Activated CD4-positive, alpha-beta T cell treated with anti-CD3 and anti-CD28 coated beads, Interleukin-2, amount 50 U/mL, for 16 hours (primary cell): ENCODE measurements at places on chromosomes 1 and 21.

DNA sequence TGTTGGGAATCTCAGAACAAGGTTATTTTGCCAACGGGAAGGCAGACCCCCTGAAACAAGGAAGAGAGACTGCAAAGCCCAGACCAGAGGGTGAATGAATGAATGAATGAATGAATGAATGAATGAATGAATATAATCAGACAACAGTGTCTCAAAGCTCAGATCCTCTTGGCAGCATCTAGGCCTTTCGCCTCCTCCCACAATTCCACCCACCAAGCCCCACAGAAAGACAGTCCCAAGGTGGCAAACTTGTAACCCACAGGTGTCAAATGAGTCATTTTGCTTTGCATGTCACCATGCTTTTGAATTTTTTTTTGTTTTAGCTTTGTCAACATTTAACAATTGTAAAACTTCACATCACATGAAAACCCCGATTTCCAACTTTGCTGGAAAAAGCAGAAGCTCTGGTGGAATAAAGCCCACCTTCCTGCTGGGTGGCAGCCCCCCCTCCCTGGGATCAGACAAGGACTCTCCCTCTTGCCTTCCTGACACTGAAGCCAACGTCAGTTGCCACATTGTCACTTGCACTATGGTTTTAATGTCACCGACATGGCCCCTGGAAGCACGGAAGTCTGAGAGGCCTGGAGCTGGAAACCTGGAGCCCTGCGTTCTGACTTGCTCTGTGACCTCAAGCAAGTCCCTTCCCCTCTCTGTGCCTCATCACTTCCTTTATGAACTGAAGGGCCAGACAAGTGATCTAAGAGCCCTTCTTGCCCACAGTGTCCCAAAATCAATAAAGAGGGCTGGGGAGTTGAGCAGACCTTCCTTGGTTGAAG is 134.6 kb upstream of the RUNX3 start:
- peak; percentile 55 for DNase-seq

DNA sequence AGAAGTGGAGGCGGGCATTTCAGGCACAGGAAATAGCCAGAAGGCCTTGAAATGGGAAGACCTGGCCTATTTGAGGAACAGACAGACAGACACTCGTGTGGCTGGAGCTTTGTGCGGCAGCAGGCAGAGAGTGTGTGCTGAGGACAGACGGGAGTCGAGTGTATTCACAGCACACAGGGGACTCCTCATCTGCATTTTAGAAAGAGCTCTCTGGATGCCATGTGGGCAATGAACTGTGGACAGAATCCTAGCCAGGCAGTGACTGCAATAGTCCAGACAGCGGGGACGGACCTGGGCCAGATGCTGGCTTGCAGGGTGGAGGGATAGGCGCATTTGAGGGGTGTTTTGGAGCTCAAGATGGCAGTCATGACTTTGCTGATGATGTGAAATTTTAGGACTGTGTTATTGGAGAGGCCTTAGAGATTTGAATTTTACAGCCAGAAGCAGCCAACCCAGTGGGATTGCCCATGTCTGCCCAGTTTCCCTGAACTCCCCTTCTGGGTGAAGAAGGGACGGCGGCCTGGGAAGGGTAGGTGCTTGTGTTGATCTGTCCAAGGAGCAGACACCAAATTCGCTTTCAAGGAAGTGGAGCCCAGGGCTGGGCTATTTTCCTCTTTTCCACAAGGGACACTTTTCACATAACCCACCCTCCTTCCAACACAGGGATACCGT is 43.7 kb downstream of the CHAF1B start:
- no peak for DNase-seq

DNA sequence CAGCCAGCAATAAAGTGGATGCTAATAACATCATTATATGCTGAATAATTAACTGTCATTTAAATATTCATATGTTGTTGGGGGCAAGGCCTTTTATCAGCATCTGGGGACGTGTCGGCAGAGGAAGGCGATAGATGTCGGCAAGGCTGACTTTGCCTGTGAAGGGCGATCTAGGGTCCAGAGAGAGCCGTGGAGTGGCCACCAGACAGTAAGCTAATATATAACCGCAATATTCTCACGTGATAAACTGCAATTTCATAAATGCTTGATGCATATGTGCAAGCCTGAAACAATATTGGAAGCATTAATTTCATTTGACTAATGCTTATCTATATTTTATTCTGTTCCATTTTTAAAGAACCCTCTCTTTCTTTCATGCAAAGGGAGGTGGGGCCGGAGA is 141.0 kb upstream of the POU3F1 start:
- DNase-seq: no peak

DNA sequence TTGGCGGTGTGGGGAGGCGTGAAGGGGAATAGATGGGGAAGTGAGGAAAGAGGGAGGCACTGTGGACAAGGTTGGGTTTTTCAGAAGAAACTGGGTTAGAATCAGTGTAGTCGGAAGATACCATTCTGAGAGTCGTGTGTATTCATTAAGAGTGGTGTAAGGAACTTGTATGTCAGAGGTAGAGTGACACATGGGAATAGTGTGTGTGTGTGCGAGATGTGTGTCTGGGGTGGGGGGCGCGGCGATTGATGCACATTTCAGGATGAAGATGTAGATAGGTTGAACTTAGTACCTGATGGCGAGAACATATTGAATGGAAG is 878 bp downstream of the SMG7 start:
- no peak for DNase-seq

GRCh38 chr1:23745515-23745914 is 2.2 kb downstream of the ELOA start:
- DNase-seq: peak; percentile 61

DNA sequence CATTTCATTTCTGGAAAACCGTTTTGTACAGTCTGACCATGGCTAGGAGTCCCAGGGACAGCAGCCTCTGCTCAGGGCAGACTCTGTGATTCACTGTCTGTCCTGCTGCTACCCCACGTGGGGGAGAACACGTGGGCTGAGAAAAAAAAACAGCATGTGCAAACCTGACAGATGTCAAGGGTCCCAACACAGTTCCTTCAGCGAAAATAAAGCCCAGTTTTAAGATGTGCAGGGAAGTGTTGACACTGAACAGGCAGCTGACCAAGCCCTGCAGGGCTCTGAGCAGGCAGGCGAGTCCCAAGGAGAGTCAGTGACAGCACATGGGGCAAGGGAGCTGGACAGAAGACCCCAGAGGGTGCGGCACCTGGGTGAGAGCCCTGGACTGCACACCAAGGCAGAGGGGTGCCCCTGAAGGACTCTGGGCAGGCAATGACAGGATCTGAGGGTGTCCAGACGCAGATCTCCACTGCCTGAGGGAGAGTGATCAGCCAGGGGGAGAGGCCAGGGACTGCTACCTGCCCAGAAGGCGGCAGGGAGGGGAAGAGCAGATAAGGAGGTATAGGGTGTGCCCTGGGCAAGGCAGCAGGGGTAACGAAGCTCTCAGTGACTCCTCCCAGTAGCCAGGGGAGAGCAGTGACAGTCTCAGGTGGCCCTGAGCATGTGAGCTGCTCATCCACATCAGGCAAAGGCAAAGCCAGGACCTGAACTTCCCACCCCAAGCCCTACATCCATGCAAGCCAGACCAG is 5.1 kb upstream of the SPATC1L start:
- DNase-seq: no peak

GRCh38 chr1:180947499-180947885 is 34.8 kb downstream of the KIAA1614 start:
- no peak for DNase-seq

- peak; percentile 81 for DNase-seq
These were observed 160.1 kb downstream of the FASLG start for GRCh38 chr1:172818841-172819527.
